ENCODE measurements at places on chromosomes 7 and 10. TPM values are rescaled to one million over a fixed set of nuclear protein-coding genes. Genes with fewer than 3 reads are reported as not detected.

OAT gene
- polyA plus RNA-seq = 86.1 TPM

FANK1 gene
- polyA plus RNA-seq = 8.5 TPM

SPDYE9 gene
- polyA plus RNA-seq = 0.83 TPM

MRLN gene
- polyA plus RNA-seq = not detected

DNA sequence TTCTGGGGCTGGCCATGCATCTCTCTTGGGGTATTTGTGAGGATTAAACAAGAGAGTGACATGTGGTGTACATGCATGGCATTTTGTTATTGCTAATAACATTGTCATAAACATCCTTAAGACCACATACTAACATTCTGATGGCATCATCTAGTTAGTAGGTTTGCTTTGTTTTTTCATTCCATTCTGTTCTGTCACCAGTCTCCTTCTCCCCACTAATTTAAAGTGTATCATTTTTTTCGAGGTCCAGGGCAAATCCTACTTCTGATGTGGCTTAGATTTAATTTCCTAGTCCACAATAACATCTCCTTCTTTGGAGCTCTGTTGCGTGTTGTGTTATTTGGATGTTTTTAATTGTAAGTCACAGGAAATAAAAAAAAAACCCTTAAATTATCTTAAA lies 248.1 kb downstream of the LRMDA start:
- no peak for DNase-seq

DNA sequence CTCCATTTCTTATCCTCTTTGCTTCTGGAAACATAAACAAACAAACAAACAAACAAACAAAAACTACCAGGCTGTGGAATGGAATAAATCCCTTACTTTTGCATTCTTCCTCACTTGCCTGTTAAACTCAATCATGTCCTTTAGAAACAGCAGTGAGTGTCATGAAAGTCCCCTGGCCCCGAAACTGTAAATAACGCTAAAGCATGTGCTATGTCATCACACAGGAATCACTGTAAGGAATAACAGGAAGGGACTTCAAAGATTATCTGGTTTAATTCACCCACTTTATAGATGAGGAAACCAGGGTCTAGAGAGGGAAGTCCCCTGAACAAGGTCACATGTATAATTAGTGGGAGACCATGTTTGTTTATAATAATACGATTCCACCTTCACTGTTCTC lies 159.4 kb upstream of the MEOX2 start:
- no peak for DNase-seq

DNA sequence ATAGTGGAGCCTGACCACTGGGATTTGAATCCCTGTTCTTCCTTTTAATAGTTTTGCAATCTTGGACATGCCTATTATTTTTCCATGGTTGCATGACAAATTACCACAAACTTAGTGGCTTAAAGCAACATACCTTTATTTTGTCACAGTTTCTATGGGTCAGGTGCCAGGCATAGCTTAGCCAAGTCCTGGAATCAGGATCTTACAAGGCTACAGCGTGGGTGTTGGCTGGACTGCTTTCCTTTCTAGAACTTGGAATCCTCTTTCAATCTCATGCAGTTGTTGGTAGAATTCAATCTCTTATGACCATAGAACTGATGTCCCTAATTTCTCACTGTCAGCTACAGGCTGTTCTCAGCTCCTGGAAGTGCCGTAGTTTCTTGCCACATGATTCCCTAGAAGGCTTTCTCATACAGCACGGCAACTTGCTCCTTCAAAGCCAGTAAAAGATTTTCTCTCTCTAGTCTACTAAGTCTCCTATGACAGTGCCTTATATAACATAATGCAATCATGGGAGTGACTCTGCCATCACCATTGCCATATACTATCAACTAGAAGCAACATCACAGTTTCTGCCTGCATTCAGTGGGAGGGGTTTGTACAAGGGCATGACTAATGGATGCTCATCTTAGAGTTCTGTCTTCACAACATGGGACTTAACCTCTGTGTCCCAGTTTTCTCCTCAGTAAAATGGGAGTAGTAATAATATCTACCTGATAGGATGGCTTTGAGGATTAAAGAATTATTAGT lies 243.4 kb upstream of the FZD1 start:
- no peak for DNase-seq

DNA sequence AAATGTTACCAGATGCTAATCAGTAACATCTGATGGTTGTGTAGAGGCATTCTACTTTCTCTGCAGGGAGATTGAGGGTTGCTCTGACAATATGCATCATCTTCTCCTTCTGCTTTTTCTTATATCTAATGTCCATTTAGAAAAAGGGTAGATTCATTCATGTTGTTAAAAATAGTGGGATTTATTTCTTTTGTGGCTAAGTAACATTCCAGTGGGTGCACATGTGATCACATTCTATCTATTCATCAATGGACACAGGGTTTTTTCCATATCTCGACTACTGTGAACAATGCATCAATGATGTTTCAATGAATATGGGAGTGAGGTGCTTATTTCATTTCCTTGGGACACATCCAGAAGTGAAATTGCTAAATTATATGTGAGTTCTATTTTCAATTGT lies 103.9 kb downstream of the CRPPA start:
- no peak for DNase-seq

GRCh38 chr7:109821156-109821555 lies 1251.5 kb downstream of the DNAJB9 start:
- no peak for DNase-seq

- DNase-seq = no peak
Observed at GRCh38 chr7:54544527-54545240, 2.5 kb downstream of the VSTM2A start.

DNA sequence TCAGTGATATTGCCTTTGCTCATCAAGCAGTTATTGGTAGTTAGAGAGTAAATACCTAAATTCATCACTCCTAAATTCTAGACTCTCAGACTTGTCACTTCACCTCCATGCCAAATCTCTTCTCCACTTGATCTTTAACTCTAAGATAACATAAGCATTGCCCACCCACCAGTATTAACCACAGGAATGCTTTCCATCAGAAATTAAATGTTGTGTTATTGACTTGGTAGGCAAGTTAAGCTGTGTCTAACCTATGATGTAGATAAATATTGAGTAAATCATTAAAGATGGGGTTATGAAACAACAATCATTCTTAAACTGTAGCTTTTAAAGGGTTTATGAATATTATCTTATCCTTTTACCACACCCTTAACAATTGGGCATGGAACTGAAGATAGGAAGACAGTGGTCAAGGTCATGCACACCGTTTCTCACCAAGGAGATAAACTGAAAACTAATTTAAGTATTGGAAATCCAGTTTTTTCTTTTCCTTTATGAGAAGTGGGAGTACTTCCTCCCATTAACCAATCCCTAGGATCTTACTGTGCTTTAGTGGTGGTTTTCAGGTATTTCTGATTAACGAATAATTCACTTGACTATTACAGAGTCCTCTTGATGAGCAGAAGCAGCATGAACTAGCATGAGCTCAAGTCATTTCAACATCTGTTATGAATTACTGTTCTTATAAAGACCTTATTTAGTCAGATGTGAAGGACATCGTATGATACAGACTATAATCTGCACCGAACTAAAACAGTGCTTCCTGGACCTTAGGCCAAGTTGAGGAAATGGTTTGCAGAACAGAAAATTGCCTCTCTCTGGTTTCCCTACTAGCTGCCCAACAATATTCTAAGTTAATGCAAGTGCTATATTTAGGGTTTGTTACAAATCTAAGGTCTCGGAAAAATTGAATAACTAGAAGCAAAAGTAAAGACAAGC lies 142.0 kb downstream of the LCOR start:
- no peak for DNase-seq

DNA sequence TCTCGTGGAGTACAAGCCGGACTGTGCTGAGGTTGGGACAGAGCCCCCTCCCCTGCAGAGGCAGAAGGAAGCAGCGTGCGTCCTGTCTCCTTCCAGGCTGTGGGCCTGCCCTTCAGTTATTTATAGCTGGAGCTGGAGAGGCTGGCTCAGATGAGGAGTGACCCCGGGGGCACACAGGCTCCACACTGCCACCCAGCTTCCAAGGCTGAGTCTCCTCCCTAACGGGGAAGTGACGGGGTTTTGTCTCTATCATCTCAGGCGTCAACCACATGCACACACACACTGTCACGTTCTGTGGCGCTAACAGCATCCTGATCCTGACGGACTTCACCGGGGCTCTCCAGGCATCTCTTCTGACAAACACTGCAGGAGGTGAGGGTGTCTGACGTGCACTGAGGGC lies 25.4 kb downstream of the AMZ1 start:
- DNase-seq = no peak

GRCh38 chr7:157617401-157617800 lies 280.6 kb downstream of the DNAJB6 start:
- no peak for DNase-seq

GRCh38 chr10:44723619-44724325 lies 187.4 kb upstream of the TMEM72 start:
- no peak for DNase-seq

DNA sequence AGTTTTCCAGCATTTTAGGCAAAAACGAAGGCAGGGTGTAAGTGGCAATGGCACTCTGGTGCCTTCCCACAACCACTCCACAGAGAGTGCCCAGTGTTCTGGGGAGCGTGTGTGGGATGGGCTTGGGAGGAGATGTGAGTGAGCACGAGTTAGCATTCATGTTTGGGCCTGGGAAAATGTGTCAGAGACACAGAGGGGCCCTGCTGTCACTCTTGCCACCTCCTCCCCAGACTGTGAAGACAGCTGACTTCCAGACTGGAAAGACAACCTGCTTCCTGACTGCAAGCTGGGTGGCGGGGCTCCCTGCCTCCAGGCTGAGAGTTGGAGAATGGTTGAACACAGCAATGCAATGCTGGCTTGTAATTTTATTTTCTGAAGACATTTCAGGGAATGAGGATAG lies 454.5 kb upstream of the ZMIZ1 start:
- DNase-seq = no peak

Measured in renal cortex interstitium (tissue), 15 donors.